CD4-positive, alpha-beta T cell treated with Interleukin-6 at 100 ng/mL for 8 hours (primary cell): ENCODE measurements at places on chromosomes 16 and 17.

- no peak for DNase-seq
Observed at GRCh38 chr17:71658996-71659395, 461.8 kb upstream of the SOX9 start.

GRCh38 chr17:2335726-2336214 is 487 bp downstream of the TSR1 start:
- DNase-seq = no peak

GRCh38 chr17:50093246-50093645 is 1.9 kb upstream of the PDK2 start:
- no peak for DNase-seq

DNA sequence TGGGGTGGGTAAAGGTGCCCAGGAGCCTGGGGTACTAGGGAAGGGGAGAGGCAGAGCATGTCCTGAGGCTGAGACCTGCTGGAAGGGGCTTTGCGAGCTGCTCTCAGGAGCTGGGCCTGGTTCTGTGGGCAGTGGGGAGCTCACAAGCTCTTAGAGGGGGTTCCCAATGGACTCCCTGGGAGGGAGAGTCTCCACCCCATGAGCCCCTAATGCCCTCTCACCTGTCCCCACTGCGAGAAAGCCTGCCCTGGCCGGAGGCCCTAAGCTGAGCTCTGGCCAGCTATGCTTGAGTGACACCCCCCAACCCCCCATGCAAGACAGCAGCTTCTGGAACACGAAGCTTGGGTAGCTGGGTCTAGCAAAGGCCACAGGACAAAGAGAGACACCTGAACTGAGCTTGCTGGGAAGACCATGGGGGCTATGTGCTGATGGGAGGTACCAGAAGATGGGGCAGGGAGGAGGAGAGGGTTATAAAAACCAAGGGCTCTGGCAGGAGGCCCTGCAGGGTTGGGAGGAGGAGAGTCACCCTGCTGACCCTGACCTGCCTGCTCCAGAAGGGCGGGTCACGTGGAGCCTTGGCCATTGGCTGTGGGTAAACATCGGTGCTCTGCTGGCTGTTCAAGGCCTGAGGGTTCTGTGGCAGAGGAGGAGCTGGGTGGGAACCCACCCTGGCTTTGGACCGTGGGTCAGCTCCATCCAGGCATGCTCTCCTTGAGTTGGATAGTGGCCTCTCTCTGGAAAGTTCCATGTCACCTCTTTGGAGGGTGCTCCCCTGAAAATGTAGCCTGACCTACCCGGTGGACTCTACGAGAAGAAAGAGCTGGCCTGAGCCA is 106.7 kb downstream of the RAB11FIP4 start:
- no peak for DNase-seq

DNA sequence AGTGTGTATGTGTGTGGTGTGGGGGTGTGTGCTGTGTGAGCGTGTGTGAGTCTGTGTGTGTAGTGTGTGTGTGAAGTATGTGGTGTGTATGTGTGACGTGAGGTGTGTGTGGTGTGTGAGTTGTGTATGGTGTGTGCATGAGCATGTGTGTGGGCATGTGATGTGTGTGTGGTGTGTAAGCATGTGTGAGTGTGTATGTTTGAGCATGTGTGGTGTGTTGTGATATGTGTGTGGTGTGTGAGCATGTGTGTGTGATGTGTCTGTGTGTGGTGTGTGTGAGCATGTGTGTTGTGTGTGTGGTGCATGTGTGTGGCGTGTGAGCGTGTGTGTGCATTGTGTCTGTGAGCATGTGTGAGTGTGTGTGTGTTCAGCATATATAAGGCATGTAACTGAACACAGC is 20.9 kb downstream of the MAPT start:
- no peak for DNase-seq

- no peak for DNase-seq
Observed at GRCh38 chr16:86388976-86389375, 121.4 kb upstream of the FOXF1 start.

DNA sequence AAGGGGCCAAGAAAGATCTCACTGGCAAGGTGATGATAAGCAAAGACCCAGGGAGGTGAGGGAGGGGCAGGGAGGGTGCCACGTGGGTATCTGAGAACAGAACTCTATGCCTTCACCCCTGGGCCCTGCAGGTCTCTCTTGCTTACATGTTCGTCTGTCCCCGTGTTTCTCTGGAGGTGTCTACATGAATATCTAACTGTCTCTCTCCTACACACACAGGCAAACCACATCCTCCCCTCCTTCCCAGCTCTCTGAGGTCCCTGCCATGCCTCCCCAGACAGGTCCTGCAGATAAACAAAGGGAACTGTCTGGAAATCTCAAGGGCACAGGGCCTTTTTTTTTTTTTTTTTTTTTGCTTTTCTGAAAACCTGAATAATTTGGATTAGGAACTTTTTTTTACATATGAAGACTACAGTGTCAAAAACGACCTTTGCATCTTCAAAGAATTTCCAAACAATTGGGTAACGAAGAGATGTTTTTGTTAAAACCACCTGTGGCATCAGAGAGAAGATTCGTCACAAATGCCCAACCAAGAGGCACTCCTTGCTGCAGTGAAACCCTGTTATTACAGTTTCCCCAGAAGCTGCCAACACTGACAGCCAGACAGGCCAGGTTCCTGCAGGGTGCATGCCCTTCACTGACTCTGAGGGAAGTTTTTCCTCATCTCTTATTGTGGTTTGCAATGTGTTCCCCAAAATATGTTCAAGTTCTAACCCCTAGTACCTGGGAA is 17.8 kb downstream of the PLLP start:
- peak; percentile 73 for DNase-seq

DNA sequence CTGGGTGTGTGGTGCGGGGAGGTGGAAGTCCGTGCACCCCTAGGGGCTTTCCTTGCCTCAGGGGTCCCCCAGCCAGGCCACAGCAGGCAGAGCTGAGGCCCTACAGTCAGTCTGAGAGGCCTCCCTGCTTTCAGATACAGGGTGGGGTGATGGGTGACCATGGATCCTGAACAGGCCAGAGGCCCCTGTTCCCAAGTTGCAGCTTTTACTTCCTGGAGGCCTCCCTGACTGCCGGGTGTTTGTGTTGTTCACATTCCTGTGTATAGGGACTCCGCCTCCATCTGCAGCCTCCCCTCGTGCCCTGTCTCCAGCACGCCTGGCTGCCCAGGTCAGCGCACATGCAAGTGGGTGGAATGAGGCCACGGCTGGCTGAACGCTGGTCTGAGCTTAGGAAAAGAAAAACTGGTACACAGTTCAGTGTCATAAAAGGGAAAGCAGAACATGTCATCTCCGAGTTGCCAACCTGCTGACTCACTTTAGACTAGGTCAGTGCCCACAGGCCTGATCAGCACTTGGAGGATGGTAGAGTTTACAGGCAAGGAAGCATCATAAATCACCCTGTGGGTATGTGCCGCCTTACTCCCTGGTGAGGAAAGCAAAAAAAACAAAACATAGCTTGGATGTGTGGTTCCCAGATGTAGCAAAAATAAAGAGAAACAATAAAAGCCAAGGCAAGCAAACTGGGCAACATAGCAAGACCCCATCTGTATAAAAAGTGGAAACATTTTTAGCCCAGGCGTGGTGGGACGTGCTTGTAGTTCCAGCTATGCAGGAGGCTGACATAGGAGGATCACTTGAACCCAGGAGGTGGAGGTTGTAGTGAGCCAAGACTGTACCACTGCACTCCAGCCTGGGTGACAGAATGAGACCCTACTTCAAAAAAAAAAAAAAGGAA is 6.2 kb upstream of the SLC7A6 start:
- DNase-seq = no peak

GRCh38 chr17:77772899-77773358 is 185.6 kb upstream of the TNRC6C start:
- no peak for DNase-seq

- no peak for DNase-seq
Observed at GRCh38 chr17:9410737-9411136, 164.9 kb downstream of the STX8 start.

- DNase-seq = peak; percentile 54
Observed at GRCh38 chr17:16415031-16415924, at the start of gene TRPV2. Gene TRPV2 (plus strand): TSS chr17:16415571. CDS start chr17:16417669, 2,098 bp downstream.

- DNase-seq = no peak
Observed at GRCh38 chr16:85615014-85615851, 2.1 kb downstream of the GSE1 start.

GRCh38 chr17:82661717-82662683 is 13.8 kb upstream of the WDR45B start:
- DNase-seq = no peak

DNA sequence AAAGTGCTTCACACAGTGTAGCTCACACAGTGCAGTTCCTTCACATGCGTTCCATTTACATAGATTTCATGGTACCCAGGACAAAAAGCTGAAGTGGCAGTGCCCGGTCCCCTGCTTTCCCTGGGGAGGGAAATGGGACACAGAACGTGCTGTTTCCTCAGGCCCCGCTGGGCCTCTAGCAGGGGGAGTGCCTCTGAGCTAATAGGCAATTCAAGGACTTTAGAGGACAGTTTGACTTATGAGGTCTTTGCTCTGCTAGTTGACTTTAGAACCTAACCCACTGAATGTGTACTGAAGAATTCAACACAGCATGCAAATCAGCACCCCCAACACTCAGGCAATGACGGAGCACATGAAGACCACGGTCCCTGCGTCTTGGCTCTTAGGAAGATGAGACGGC is 6.8 kb downstream of the CDIP1 start:
- DNase-seq = no peak

GRCh38 chr17:39166437-39167335 is 725 bp upstream of the ARL5C start:
- no peak for DNase-seq

- no peak for DNase-seq
Observed at GRCh38 chr17:27449541-27449940, 6.7 kb upstream of the KSR1 start.

DNA sequence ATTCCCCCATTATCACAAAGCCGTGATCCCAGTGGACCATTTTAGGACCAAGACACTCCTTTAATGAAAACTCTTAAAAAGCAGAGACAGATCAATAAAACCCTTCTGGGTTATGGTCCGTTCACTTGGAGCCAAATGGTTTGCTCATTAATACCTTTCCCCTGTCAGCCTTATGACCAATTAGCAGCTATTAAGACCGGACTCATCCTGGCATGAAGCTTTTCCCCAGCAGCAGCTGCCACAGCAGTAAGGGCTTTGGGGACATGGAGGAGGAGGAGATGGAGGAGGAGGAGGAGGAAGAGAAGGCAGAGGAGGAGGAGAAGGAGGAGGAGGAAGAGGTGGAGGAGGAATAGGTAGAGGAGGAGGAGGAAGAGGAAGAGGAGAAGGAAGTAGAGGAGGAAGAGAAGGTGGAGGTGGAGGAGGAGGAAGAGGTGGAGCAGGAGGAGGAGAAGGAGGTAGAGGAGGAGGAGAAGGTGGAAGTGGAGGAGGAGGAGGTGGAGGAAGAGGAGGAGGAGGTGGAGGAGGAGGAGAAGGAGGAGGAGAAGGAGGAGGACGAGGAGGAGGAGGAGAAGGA is 50.1 kb upstream of the IRX3 start:
- DNase-seq = no peak

GRCh38 chr16:11329071-11329491 is 16.2 kb upstream of the RMI2 start:
- DNase-seq = no peak

- no peak for DNase-seq
Observed at GRCh38 chr17:79435962-79436361, 174.9 kb downstream of the RBFOX3 start.

DNA sequence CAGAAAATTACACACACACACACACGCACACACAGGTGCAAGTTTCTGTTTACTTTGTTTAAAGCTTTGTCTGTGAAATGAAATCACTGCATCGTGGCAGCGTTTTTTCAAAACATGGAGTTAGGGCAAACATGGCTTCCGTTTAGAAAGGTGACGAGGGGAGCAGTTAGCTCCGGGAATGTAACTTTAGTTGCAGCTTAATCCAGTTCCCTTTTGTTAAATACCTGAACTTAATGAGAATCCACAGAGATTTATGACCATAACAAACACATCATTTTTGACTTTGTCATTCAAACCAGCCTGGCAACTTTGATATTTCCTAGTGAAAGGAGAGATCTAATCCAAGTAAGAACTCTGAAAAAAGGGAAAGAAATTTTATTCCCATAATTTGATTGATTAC is 12.1 kb downstream of the HS3ST3A1 start:
- DNase-seq = no peak

- no peak for DNase-seq
Observed at GRCh38 chr17:12756786-12757185, 32.5 kb upstream of the ARHGAP44 start.

DNA sequence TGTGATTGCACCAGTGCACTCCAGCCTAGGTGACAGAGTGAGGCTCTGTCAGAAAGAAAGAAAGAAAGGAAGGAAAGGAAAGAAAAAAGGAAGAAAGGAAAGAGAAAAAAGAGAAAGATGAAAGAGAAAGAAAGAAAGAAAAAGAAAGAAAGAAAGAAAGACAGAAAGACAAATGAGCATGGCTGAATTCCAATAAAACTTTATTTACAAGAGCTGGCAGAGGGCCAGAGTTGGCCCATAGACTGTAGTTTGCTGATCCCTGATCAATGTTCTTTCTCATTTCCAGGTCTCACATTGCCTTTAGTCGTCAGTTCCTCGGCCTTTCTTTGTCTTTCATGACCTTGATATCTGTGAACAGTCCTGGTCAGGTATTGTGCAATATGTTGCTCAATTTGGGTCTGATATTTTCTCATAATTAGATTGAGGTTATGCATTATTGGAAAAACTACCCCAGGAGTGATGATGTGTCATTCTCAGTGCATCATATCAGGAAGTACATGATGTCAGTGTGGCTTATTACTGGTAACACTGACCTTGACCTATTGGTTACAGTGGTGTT is 68.5 kb upstream of the MED9 start:
- no peak for DNase-seq

GRCh38 chr16:64206862-64207261 is 915.0 kb downstream of the CDH11 start:
- no peak for DNase-seq

DNA sequence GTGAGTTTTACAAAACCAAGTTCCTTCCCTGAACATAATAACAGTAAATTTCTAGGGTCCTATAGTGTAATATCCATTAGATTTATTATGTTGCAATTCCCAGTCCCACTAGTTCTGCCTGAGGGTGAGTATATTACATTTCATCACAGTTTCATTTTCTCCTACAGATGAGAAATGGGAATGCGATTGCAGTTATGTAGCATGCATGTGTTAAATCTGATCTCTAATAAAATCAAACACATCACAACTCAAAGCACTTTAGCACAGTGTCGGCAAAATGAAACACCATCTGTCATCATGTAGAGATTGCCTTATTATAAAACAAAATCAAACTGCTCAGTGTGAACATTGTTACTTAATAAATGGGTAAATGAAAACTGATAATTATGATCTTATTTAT is 180.5 kb upstream of the TOX3 start:
- DNase-seq = no peak

- DNase-seq = no peak
Observed at GRCh38 chr17:76870377-76870714, 2.1 kb downstream of the MGAT5B start.

DNA sequence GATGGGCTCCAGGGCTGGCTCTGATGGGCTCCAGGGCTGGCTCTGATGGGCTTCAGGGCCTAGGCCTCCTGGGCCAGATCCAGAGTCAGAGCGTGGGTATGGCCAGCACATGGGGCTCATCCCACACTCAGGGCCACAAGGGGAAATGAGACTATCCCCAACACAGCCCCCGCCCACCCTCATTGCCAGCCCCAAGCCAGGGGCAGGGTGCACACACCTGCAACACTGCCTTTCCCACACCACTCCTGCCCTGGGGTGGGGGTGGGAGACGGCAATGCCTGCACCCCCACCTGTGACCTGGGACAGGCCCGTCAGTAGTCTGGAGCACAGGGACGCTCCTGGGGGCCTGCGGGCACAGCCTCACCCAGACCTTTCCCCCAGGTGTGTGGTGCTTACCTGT is 14.3 kb upstream of the ATP6V0C start:
- no peak for DNase-seq

GRCh38 chr17:66364990-66365490 is 62.6 kb downstream of the PRKCA start:
- no peak for DNase-seq
